ENCODE measurements at places on chromosomes 3 and 15. TPM values are rescaled to one million over a fixed set of nuclear protein-coding genes. Genes with fewer than 3 reads are reported as not detected.

DNA sequence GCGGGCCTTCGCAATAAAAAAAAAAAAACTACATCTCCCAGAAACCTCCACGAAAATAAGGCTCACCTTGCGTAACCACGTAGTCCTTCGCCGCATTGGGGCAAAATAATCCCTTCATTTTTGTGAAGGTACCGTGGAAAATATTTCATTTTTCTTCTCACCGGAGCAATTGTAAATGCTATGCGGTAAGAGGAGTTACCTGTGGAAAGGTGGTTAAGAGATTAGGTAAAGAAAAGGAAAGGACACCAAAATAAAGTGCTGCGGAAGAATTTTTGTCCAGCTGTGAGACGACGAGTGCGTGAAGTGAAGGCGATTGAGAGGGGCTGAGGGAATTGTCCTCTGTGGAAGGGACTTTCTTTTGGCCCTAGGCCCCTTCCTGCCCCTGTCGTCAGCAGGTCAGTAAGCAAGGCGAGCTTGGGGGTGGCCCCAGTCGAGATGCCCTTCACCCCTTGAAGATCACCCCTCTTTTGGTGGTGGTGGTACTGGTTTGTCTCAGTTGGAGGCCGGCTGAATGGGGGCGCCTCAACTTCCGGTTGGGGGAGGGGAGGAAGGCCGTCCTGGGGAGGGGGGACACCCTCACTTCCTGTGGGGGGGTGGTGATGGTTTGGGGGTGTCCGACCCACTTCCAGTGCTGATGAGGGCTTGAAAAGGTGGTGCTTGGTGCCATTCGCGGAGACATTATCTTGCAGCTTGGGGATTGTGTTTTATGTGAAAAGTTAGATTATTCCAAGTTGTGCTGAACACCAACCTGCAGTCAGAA, at the start of gene HMG20A:
Gene HMG20A, plus strand, starts transcription at position 279 of the 760 bp plus-strand sequence. CDS start 37,520 bp downstream, outside the sequence.
- peak; percentile 72 for DNase-seq

DNA sequence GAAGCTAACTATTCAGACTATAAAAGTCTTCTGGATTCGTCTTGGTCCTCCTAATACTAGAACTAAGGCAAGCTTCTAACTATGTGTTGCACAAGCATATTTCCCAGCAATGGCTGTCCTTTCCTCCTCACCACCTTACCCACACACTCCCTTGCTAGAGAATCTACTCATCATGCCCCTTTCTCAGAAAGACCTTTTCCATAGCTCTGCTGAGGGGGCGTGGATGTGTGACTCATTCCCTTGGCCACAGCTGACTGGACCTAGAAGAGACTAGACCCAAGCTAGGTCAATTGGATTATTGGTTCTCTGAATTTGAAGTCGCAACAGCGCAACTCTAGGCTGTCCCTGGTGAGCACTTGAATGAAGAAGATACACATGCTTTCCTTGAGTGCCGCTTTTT, 47.1 kb downstream of the ERC2 start:
- no peak for DNase-seq

- no peak for DNase-seq
Observed at GRCh38 chr15:71678605-71679004, 131.7 kb upstream of the NR2E3 start.

DNA sequence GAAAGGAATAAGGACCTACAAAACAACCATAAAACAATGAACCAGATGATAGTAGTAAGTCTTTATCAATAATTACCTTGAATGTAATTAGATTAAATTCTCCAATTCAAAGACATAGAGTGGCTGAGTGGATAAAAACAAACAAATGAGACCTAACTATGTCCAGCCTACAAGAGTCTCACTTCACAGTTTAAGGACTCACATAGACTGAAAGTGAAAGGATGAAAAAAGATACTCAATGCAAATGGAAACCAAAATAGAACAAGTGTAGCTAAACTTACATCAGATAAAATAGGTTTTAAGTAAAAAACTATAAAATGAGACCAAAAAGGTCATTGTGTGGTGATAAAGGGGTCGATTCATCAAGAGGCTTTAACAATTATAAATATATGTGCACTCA, 21.9 kb upstream of the NR1I2 start:
- DNase-seq = no peak

- no peak for DNase-seq
Observed at GRCh38 chr3:195119461-195120266, 151.3 kb downstream of the XXYLT1 start.

GRCh38 chr15:53841651-53842050, 82.2 kb upstream of the WDR72 start:
- no peak for DNase-seq

DNA sequence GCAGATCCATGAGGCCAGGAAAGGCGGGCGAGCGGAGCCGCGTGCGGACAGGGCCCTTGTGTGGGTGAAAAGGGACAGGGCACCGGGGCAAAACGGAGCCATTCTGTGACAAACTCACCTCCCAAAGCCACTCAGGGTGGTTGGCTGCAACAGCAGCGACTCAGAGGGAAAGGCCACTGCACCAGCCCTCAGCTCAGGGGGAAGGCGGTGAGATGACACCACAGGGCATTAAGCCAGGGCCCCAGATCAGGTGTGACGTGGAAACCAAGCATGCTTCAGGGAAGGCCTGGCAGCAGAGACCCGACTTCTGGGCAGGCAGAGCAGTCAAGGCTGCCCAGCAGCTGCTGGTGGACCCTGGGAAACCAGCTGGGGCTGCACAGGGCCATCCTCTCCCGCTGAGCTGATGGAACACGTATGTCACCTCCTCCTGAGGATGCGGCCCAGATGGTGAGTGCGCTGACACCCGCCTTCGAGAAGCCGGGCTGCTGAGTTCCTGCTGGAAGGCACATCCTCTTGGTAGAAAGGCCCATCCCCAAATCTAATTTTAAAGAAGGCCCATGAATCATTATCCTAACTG, 82.3 kb downstream of the CHSY1 start:
- no peak for DNase-seq

GRCh38 chr15:74832826-74833225, 6.4 kb downstream of the CPLX3 start:
- DNase-seq = no peak

GRCh38 chr3:100089812-100090668, 24.3 kb downstream of the FILIP1L start:
- no peak for DNase-seq

Gene MKRN3
- total RNA-seq = 0.97 TPM

Gene TMPRSS7
- not detected for total RNA-seq
